ENCODE measurements at places on chromosomes 4 and X.

DNA sequence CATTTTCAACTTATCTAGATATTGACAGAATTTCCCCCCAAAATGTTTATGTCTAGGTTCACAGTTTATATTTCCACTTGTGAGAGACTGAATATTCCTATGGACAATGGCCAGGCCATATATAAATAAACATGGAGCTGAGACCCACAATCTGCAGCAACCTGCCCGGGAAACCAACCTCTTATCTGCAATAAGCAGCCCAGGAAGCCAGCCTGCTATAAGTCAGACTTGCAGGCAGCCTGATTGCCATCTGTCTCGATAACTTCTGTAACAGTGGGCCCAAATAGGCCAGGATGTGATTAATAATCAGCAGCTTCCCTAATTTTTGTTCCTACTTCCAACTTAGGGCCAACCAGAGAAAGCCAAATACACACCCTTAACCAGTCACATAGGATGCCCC is 5.2 kb upstream of the NAP1L5 start:
- DNase-seq = no peak

GRCh38 chrX:14039344-14039743 is 9.7 kb upstream of the GEMIN8 start:
- DNase-seq = no peak

GRCh38 chr4:152389359-152389758 is 146.5 kb downstream of the FBXW7 start:
- DNase-seq = no peak

DNA sequence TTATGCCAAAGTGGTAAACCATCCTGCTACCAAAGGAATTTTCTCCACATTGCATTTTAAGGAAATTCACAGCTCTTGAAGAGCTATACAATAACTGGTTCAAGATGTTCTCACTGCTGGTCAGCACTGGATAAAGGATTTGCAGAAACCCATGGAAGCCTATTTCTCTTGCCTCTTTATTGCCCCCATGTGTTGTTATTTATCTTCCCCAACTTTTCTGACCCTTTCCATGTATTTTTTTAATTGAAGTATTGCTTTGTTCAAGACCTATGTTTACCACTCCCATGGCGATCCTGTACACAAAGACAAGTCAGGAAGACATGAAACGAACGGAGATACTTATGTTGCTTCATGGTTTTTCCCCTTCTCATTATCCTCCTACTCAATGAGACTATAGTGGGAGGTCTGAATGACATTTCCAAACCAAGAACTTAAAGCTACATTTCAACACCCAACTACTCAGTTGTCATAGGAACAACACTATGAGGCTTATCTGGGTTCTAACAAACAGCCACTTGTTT is 566.4 kb upstream of the DIPK2B start:
- DNase-seq = no peak

GRCh38 chrX:115650916-115651315 is 89.9 kb downstream of the PLS3 start:
- no peak for DNase-seq

DNA sequence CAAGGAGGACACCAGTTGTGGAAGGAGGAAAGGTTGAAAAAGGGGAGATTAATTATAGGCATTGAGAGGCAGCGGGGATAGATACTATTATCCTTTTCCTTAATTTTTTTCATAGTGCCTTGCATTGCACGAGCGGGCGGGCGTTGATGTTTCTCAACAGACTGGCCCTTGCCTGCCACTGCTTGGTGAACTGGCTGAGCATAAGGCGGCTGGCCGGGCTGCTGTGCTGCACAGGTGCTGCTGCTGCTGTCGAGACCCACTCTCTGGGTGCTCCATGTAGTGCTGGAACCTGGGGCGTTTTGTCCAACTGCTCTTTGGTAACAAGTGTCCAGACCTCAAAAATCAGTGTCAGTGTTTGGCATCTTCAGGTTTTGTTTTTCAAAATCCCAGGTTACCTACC is 83.3 kb upstream of the PAQR3 start:
- DNase-seq = no peak

DNA sequence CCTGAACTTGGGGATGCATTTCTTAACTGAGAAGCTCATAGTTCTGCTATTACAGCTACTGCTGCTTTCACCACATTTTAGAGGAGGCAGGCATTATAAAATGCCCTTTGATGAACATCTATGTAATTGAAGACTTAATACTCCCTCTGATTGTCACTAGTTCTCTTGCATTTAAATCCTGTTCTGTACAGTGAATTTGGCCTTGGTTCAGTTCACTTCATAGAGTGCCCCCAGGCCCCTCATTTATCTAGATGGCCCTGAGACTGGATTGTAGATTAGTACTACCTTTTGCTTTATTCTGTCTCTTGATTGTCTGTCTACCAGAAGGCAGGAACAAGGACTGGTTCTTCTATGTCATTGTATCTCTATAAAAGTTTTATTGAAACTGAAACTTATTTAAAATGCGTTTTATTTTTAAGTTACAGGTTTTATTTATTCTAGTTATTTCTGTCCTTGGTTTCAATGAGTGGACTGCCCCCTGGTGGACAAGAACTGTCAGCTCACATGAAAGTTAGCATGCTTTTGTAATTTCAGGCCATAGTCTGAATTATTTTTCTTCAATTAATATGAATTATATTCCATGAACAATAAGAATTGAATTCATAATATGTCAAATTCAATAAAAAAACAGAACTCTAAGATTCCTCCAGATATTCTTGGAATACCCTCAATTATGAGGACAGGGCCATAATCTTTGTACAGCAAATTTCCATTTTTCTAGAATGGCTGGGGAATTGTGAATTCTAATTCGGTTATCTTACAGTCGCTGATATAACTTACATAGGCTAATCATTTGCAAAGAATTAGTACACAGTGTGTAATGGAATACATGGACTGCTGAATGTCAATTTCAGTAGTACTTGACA is 47.2 kb upstream of the TMEM33 start:
- DNase-seq = no peak

GRCh38 chr4:65340382-65341109 is 329.7 kb downstream of the EPHA5 start:
- DNase-seq = no peak

DNA sequence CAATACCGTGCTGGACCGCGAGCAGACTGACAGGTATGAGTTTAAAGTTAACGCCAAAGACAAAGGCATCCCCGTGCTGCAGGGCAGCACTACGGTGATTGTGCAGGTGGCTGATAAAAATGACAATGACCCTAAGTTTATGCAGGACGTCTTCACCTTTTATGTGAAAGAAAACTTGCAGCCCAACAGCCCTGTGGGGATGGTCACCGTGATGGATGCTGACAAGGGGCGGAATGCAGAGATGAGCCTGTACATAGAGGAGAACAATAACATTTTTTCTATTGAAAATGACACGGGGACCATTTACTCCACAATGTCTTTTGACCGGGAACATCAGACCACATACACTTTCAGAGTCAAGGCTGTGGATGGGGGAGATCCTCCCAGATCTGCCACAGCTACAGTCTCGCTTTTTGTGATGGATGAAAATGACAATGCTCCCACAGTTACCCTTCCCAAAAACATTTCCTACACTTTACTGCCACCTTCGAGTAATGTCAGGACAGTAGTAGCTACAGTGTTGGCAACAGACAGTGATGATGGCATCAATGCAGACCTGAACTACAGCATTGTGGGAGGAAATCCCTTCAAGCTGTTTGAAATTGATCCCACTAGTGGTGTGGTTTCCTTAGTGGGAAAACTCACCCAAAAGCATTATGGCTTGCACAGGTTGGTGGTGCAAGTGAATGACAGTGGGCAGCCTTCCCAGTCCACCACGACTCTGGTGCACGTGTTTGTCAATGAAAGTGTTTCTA is 3.2 kb downstream of the PCDH7 start:
- no peak for DNase-seq

- peak; percentile 35 for DNase-seq
Observed at GRCh38 chrX:103918571-103919269, 43.7 kb upstream of the TMSB15B start.

DNA sequence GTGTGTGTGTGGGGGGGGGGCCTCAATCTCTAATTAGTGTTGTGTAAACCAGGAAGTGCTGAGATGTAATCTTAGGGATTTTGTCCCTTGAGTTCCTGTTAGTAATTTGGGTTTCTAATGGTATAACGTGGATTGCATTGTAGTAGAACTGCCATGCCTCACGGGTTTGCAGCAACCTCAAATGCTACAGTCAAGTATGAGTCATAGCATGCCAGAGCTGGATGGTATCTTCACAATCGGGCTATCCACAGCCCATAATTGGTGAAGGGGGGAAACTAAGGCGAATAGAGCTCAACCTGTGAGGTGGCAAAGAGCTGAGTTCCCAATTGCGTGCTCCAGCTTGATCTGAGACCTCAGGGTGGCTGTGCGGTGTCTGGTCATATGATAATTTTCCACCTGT is 2.2 kb upstream of the FMR1NB start:
- DNase-seq = no peak

DNA sequence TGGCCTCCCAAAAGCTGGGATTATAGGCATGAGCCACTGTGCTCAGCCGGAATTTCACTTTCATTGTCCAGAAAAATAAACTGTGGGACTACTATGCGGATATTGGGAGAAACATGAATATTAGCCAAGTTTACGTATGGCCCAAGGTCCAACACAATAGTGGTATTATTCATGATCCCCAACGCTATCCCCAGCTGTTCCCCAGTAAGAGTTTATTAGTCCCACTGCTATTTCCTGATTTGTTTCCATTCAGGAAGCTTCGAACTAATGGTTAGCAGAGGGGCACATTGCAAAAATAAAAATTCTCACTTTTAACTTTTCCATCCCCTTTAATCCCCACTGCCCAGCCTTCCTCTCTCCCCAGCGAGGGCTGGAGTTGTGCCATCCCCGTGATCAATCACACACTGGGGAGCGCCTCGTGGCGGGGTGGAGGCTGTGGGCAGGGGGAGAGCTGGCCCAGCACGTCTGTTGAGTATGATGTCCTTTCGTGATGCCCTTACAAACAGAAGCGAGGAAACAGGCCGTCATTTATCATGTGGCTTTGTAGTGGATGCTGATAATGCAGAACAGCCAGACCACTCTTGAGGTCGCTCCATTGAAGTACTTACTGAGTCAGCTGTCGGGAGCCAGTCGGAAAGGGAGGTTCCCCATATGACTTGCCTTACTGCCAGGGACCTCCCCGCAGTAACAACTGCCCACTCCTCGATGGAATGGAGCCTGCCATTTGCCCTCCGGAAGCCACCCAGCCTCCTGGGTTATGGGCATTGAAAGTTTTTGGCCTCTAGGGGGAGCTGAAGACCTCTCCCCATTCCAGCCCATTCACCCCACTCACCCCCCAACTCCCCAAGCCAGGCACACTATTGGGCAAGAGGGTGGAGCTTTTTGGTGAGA is 117.0 kb downstream of the KDR start:
- DNase-seq = no peak

DNA sequence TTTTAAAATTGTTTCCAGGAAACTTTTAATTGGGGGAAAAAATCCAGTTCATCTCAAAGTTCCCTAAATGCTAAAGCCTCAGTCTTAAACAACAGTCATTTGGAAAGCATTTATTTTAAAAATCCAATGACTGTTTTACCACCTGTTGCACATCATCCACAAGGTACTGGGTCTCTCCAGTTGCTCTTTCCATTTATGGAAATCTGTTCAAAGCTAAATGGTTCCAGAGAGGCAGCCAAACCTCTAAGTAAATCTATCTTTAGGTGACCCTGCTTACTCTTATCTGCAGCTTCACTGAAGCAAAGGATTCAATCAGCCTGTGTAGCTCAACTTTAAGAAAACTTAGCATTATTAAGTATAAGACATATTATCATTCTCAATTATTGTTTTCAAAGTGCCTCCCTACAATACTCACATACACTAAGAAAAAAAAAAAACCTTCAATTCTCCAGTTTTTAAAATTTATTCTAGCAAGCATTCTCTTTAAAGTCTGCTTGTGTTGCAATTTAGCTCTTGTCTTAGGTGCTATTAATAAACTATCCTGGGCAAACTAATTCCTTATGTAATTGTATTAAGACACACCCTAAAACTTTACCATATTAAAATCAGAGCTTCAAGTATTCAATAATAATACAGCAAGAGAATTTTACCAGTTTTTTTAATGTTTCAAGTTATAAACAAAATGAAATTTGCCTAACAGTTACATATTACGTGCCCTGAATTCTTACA is 60.6 kb downstream of the NOCT start:
- no peak for DNase-seq

- no peak for DNase-seq
Observed at GRCh38 chr4:54006755-54007154, 57.6 kb downstream of the CHIC2 start.

DNA sequence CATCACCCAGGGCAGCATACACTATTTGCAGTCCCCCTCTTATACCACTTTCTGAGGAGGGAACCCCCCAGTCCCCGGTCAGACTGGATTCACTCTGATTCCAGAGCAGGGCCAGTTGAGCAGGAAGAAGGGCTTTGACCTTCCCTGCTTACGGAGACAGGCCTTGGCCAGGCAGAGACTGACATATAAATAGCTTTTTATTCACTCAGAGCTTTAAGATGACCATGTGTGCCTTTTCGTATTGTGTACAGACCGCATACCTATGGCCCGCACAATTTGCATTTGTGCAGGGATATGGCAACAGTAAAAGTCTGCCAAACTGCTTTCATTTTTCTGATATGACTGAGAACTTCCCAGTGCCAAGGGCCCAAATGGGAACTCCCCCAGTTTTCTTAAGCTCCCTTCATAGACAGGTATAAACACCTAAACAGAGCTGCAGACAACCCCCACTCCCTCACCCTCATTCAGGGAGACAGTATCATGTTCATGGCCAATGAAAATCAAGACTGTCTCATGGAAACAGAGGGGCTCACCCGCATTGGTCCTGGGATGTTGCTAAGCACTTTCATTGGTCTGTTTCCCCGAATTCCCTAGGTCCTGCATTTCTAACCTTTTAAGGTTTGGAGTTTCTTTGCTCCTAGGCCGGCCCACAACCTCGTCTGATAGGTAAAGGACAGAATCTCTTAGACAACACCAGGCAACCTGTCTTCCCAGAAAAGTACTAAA is 86.0 kb downstream of the RTL5 start:
- DNase-seq = no peak

DNA sequence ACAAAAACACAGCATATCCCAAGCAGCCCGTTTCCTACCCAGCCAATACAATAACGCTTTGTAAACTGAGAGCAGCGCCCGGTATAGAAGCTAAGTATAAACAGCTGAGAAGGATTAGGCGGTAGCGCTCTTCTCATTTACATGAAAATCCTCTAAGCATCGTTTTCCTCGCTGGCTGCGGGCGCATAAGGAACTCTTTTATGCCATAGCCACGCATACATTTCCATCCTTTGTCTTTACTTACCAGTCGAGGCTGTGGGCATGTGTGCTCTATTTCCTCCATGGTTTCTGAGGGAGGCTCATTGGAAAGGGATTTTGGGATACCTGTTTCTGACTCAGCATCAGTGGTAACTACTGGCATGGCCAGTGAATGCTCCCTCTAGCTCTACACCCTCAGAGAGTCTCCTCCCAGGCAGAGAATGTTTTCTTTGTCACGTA is 383 bp downstream of the PCYT1B start:
- no peak for DNase-seq

- no peak for DNase-seq
Observed at GRCh38 chrX:55697381-55697780, 20.2 kb upstream of the RRAGB start.

DNA sequence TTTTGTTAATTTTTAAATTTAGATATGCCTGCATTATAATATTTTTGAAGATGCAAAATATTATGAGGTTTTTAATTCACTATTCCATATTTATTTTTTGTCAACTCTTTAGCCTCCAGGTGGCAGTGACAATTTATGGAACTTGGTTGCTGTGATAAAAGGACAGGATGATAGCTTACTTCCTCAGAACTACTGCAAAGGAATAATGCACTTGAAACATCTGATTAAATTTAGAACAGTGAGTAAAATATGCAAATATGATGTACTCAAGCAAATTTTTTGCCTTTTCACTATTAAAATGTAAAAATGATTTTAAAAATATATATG is 45.1 kb downstream of the SPATA4 start:
- DNase-seq = no peak

- DNase-seq = no peak
Observed at GRCh38 chrX:389021-389441, 2.3 kb upstream of the PPP2R3B start.
